ENCODE measurements at places on chromosomes 12 and 14. TPM values are rescaled to one million over a fixed set of nuclear protein-coding genes. Genes with fewer than 3 reads are reported as not detected.

Gene ABCD4
- 38.2 TPM for total RNA-seq

DNA sequence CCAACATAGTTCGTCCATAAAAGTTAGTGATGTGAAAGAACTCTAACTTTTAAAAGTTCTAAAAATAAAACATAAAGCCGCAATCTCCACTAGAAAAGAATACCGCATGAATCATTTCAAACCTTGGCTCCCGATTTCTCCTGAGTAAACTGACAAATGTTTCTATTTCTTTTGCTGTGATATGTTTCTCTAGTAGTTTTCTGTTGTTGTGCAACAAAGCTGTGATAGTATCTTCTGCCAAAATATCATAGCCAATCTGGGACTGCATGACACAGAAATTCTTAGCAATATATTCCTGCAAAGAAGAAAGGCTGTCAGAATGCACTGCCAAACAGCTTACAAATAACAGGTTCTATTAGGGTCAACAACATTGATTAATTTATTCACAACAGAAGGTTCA lies 174.0 kb downstream of the ITPR2 start:
- no peaks in the 10 kb centered on the region for H3K27me3 ChIP-seq
- H3K4me1 ChIP-seq: no peaks in the 10 kb centered on the region
- DNase-seq: no peak
- H3K27ac ChIP-seq: no peak overlapping the region
- H3K4me3 ChIP-seq: no peak overlapping the region

DNA sequence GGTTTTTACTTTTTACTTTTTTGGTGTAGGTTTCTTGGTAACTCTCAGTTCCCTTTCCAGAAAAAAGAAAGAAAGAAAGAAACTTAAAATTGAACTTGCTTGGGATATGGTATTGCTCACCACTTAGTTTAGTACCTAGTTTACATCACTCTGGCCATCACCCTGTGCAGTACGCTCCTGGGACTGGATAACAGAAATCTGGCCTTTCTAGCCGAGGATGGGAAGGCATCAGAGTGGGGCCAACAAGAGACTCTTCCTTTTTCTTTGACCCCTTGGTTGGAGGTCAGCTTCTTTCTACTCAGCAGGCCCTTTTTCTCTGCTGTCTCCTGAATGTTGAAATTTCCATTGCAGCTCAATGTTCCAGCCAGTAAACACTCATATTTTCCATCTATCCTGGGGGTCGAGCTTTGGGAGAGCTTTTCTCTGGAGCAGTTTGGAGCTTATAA lies 156.6 kb downstream of the TGFB3 start:
- H3K4me3 ChIP-seq: no peak overlapping the region
- no peaks in the 10 kb centered on the region for H3K4me1 ChIP-seq
- no peaks in the 10 kb centered on the region for H3K27me3 ChIP-seq

Gene P2RX7
- 3.9 TPM for total RNA-seq

DNA sequence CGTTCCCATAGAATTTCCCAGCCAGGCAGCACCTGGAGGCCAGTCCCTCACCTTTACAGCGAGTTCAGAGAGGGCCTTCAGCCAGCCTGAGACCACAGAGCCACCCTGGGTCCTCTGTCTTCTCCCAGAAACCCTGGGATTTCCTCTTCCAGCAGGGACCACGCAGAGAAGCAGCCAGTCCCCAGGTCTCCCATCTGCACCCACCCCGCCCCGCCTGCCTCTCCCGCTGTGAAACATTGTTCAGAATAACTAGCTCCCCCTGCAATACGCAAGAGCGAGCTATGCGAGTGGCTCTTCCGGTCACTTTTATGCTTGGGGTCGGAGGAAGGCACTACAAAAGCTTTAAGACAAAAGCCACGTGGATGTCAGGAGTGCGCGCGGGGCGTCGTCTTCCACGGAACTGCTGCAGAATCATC lies 77.8 kb downstream of the SERPINA3 start:
- H3K4me1 ChIP-seq: peaks cover 5% of the 10 kb centered on the region
- no peaks in the 10 kb centered on the region for H3K36me3 ChIP-seq
- no peaks in the 10 kb centered on the region for H3K27me3 ChIP-seq
- H3K4me3 ChIP-seq: peak overlapping the region; percentile 45
- H3K27ac ChIP-seq: no peak overlapping the region
- peak; percentile 27 for DNase-seq

- H3K36me3 ChIP-seq: peaks cover 4% of the 10 kb centered on the region
- no peak overlapping the region for H3K27ac ChIP-seq
- DNase-seq: no peak
- H3K27me3 ChIP-seq: no peaks in the 10 kb centered on the region
- no peaks in the 10 kb centered on the region for H3K4me1 ChIP-seq
These were observed 44.8 kb downstream of the EP400 start for GRCh38 chr12:131994589-131994988.

Gene HPD
- total RNA-seq: 0.64 TPM
